ENCODE measurements at places on chromosomes 6 and 20.
A peak's percentile ranks its signal among the peaks of the same experiment; 100 is the strongest.

DNA sequence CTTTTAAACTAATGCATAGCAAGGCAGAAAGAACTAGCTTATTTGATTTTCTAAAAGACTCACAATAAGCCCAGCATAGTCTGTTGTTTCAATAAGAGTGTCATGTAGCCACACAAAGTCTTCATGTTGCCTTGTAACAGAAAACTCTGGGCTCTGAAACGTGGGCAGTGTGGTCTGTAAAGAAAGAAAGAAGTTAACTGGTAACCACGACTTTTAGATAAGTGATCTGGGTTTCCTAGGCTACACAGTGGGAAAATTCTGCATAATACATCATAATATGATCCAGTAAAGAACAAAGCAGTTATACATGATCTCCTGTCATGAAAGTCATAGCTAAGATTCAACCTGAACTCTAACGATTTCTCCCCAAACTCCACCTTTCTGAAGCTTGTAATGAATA is 13.3 kb downstream of the SNX5 start:
- DNase-seq, result no peak

- DNase-seq, result no peak
These were observed 160.3 kb upstream of the CDYL start for GRCh38 chr6:4615891-4616290.

- DNase-seq, result peak; percentile 46
These were observed at the start of gene SYCP2 for GRCh38 chr20:59933296-59933848. SYCP2 (minus strand) TSS chr20:59933637; CDS start chr20:59922413, 11,224 bp downstream.

GRCh38 chr6:33947916-33948594 is 144.3 kb upstream of the MLN start:
- DNase-seq, result no peak

DNA sequence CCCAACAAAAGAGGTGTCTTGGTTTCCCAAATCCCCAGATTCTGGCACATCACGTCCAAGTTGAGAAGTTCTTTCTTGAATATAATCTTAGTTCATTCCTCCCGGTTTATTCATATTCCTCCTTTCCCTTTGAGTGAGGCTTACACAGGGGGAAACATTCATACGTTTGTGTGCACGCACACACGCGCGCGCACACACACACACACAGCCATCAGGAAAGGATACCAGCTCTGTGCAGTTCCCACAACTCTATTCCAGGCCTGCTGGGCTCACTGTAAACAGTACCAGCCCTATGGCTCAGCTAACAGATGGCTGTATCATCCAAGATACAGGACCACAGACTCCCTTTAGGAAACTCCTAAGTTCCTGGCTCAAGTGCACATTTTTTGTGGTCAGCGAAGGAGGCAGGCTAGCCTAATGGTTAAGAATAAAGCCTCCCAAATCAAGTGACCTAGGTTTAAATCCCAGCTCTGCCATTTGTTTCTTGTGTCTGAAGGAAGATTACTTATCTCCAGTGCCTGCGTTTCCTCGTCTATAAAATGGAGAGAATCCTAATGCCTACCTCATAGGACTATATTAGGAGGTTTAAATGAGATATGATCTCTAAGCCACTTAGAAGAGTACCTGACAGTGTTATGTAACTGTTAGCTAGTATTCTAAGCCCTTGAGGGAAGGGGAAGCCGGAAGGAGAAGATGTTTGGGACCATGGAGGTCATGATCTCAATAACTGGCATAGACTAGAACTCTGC is 3.7 kb upstream of the TAF8 start:
- no peak for DNase-seq

DNA sequence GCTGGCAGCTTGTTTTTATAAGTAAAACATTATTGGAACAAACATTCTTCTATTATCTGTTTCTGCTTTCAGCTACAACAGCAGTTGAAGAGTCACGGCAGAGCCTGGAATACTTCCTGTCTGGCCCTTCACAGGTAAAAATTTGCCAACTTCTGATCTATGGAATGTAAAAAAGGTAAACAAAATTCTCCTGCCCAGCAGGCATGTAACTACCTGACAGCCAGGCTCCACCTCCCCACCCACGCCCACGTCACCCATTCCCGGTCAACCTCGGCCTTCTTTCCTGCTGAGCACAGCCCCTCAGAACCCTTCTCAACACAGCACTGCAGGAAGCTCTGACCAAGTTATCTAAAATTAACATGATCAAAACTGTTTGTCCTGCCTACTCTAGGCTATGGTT is 166.0 kb downstream of the DLL1 start:
- no peak for DNase-seq

- DNase-seq, result no peak
These were observed 79.8 kb downstream of the GINS1 start for GRCh38 chr20:25487306-25487705.

GRCh38 chr20:19451923-19452295 is 239.5 kb downstream of the SLC24A3 start:
- no peak for DNase-seq

DNA sequence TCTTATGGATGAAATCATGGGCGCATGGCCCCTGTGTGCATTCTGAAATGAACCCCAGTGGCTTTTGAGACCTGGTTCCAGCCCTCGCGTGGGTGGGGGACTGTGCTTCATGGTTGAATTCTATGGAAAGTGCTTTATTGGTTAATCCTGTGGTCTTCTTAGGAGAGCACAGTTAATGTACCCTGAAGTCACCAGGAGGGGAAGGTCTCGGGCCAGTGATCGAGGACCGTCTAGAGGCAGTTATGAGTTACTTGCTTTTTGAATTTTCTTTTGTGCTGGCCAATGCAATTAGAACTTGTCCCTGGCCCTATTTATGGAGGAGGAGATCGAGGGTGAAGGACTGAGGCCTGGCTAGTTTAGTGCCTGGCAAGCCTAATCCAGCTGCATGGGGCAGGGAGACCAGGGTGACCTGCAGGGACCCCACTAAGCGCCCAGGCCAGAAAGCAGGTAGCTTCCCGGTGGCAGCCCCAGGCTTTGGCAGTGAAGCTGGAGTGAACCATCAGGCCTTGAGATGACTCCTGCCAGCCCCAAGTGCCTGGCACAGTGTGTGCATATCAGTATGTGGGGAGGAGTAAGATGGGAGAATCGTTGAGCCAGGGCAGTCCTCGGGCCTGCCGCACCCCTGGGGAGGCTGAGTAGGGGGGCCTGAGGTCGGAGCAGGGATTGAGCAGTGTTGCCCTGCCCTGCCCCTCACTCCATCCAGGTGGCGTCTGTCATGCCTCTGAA is 144.6 kb upstream of the RNF24 start:
- no peak for DNase-seq

GRCh38 chr6:162463576-162463975 is 264.0 kb downstream of the PRKN start:
- no peak for DNase-seq

DNA sequence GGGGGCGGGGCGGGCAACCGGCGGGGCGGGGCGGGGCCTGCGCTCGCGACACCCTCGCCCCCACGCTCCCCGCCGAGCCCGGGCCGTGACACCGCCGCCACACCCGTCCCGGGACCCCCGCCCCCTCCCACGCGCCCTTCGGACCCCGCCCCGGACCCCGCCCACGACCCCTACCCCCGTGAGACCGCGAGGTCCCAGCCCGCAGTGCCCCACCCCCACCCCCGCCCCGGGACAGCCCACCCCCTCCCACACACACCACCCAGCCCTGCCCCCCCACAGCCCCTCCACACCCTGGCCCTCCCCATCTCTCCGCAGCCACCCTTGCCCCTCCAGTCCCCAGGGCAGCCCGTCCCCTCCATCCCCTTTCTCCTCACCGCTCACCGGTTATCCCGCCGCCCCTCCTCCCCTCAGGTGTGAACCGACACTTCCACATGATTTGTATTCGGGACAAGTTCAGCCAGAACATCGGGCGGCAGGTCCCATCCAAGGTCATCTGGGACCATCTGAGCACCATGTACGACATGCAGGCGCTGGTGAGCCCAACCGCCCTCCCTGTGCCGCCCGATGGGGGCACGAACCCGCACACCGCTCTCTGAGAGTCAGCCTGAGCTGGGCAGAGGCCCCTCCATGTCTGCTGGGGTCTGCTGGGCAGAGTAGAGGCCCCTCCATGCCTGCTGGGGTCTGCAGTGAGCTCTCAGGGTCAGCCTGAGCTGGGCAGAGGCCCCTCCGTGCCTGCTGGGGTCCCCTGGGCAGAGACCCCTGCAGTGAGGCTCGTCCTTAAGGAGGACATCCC is 622 bp downstream of the MRGBP start:
- no peak for DNase-seq

GRCh38 chr6:17865798-17866725 is 121.4 kb downstream of the KIF13A start:
- no peak for DNase-seq

- no peak for DNase-seq
These were observed 9.0 kb downstream of the SFT2D1 start for GRCh38 chr6:166333172-166333995.

DNA sequence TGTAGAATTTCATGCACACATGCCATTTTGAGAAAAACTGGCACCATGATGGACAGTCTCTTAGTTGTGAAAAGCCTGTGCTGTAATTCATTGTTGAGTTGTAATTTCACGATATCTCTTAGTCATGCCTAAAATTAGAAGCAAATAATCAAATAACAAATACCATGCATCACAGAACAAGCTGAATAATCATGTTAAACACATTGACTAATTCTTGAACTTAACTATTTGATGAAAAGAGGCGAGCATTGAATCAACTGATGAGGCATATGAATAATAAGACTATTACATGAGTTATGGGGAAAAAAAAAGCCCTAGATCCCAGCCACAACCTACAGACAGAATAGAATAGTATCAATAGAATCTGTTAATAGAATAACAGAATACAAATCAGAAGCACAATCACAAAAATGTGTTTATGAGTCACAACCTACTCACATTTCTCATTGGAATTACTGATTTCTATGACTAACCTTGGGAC is 14.2 kb upstream of the RNF217 start:
- DNase-seq, result no peak

DNA sequence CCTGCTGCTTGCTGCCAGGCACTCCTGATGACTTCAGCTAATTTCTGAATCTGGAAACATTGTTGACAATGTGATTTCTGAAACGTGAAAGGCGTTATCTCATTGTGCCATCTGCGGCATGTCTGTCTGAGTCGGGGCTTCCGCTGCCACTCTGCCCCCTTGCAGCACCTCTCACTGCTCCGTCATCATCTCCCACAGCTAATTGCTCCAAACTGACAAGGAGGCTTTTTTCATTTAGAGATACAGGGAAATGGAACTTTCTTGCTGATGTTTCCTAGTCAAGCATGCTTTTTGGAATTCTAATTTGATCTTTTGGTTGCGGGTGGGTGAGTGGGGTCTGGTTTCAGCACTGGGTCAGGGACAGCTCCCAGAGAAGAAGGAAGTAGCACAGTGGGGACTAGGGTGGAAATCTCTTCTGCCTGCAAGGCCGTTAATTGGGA is 233.5 kb downstream of the DHX35 start:
- no peak for DNase-seq

DNA sequence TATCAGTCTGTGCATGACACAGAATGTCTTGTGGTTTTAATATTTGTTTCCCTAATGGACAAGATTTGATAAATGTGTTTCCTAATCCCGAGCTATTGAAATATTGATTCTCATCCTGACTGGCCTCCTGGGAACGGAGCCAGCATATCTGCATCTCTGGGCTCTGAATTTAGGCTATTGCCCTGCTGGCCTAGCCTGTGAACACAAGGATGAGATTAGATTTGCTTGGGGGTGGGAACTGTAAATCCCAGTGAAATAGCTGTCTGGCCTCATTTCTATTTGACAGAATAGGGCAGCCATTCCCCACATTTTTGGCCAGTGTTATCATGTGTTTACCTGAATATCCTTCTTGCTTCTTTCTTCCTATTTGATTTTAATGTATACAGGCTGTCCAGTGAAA is 198.4 kb upstream of the SOX4 start:
- no peak for DNase-seq

GRCh38 chr6:141483598-141484061 is 649.1 kb upstream of the GJE1 start:
- peak; percentile 23 for DNase-seq

DNA sequence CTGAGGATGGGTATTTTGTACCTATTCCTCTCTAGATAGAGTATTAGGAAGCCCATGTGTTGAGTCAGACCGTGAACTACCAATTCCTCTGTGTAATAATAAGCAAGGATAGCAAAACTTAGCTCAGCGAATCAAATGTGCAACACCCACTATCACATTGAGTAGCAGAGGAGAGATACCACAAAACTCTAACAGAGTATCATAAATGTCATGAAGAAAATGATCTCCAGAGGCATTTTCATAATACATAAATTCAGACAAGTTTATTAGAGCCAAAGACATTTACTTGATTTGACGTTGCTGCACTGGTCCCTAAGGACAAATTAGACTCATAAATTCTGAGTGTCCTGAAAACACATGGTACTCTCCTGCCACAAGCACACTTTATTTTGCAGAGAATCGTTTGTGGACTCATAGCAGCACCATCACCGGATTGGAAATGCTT is 245.2 kb downstream of the HAO1 start:
- DNase-seq, result no peak

DNA sequence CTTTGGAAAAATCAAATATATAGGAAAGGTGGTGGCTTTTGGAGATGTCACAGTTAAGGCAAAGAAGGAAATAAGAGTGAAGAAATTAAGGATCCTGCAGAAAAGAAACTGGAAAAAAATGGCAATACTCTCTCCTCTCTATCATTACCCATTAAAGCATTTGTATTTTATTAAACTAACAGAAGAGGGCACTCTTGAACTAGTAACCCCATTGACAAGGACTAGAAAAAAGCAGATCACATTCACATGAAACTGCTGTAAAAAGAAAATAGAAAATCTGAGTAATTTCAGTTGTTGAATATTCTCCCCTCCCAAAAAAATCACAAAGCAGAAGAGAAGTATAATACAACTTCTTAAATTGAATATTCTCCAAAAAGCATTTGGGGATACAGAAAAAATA is 104.1 kb upstream of the SLC35B3 start:
- no peak for DNase-seq

GRCh38 chr6:12266571-12266970 is 23.6 kb upstream of the EDN1 start:
- no peak for DNase-seq

DNA sequence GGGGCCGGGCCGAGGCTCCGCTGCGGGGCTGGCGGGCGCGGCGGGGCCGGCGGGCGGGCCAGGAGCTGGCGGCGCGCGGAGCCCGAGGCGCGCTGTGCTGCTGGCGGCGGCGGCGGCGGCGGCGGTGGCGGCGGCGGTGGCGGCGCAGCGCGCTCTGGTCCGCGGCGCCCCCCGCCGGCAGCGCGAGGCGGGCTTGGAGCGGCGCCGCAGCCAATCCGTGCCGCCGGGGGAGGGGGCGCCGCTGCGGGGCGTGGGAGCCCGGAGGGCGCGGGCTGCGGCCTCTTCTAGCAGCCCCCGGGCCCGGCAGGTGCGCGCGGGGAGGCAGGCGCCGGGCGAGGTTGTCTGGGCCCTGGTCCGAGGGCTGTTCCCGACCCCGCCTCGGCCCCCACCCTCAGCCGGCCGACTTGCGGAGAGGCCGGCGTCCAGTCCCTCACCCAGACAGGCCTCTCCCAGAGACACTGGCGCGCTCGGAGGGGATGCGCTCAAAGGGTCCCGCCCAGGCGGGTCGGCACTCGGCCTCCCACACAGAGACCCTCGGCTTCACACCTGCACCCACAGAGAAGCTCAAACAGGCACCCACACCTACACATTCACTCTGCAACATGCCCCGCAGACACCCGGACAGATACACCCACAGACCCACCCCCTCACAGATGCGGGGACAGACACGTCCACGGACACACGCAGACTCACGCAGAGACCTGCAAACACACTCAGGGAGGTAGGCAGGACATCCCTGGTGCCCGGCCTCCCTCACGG is at the start of gene RIMS4:
Gene RIMS4 (minus strand): TSS at position 156 of the 759 bp plus-strand sequence. CDS start 275 bp downstream, outside the sequence.
- no peak for DNase-seq
